ENCODE measurements at places on chromosomes 1 and 21.
A peak's percentile ranks its signal among the peaks of the same experiment; 100 is the strongest.

GRCh38 chr1:221067721-221068120 lies 188.5 kb downstream of the HLX start:
- DNase-seq, result no peak

- no peak for DNase-seq
Observed at GRCh38 chr1:185348985-185349384, 31.9 kb upstream of the IVNS1ABP start.

- peak; percentile 38 for DNase-seq
Observed at GRCh38 chr1:91803847-91804545, 82.0 kb downstream of the TGFBR3 start.

GRCh38 chr1:245999697-246000637 lies 507.1 kb downstream of the SMYD3 start:
- DNase-seq, result no peak

GRCh38 chr1:79150576-79150975 lies 144.0 kb upstream of the ADGRL4 start:
- DNase-seq, result no peak

GRCh38 chr1:227790034-227790400 lies 25.5 kb upstream of the PRSS38 start:
- no peak for DNase-seq

DNA sequence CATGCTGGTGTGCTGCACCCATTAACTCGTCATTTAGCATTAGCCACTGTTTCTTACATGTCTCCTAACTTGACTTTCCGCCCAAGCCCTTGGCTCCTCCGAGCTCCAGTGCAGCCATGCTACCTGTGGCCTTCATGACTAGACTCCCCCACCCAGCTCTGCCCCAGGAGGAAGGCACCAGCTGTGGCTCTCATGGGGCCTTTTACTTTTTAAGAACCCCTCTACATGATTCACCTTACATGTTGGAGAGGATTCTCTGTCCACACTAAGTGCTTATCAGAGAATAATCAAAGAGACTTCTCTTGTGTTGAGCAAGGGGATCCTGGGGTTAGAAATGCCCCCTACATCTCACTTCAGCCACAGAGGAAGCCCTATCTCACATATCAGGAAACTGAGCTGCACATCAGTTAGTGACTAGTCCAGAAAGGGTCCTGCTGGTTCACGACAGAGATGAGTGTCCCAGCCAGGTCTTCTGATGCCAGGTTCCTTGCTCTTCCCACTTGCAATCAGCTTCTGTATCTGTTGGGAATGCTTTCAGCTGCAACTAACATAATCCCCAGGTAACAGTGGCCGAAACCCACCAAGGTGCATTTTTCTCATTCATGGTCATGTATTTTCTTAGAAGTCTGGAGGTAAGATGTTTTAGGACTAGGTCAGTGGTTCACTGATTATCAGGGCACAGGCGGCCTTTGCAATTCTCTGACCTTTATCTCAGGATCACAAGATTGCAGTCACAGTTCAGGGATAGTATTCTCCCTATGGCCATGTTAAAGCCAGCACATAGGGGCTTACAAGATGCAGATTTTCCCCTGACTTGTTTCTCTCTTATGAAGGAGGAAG lies 45.9 kb downstream of the KLHDC7A start:
- no peak for DNase-seq

DNA sequence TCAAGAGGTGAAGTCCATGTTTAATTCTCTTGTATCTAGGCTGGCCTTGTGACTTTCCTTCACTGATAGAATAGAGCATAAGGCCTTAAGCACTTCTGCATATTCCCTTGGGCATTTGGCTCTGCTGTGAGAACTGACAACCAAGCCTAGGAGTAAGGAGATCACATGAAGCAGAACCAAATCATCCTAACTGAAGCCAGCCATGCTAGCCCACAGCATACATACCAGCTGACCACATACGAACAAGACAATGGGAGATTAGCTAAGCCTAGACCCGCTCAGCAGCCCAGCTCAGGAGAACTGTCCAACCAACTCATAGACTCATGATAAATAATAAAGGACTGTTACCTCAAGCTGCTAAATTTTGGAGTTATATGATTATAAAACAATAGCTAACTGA lies 114.6 kb upstream of the NEK7 start:
- no peak for DNase-seq

DNA sequence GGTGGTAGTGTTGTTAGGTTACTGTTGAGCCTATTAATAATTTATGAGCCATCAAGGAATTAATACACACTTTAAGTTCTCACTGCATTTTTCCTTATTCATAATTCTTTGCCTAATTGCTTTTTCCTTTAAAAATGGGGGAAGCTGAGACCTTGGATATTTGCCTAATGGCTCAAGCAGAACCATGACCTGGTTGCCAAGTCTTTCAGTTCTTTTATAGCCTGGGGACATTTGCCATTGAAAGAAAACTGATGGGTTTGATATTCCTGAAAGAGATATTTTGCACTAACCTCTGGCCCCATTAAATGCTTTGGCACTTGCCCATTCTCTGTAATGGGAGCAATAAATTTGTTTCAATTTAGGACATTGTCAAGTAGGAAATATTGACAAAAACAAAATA lies 18.5 kb upstream of the LRRC53 start:
- DNase-seq, result no peak

DNA sequence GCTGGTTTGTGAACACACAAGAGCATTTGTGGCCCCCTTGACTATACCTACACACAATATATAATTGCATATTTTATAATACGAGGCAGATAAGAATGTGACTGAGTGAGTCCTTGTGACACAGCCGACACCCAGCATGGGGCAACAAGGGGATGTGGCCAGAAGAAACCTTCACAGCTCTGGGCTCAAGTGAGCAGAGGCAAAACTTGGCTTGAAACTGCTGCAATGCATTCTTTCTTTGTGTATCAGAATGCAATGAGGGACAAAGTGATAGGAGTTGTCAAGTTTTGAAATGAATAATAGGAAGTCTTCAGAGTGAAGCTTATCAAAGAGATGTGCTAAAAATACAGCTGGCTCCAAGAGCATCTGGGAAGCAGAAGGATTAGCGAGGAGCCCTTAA lies 124.0 kb upstream of the C8B start:
- DNase-seq, result no peak

GRCh38 chr1:37553598-37553926 lies 531 bp downstream of the SNIP1 start:
- no peak for DNase-seq

Measured in PC-3 (cell line).